ENCODE measurements at places on chromosomes 7 and 10.

GRCh38 chr7:1883834-1884582 is 213.9 kb downstream of the ELFN1 start:
- peak; percentile 86 for DNase-seq

DNA sequence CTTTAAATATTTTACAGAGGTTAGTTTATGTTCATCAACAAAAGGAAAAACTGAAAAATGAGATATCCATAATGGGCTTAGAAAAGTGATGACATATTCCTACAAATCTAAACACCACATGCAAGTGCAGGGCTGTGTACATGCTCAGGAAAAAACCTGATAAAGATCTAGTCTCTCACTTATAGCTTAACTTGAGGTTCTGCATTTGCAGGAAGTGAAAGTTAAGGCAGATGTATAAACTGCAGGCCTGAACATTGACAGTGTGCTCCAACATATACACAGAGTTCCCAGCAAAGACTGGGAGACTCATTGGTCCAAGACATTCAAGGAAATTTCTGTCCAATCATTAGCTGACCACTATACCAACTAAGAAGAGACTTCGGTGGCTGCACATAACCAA is 63.8 kb upstream of the RET start:
- DNase-seq = no peak

DNA sequence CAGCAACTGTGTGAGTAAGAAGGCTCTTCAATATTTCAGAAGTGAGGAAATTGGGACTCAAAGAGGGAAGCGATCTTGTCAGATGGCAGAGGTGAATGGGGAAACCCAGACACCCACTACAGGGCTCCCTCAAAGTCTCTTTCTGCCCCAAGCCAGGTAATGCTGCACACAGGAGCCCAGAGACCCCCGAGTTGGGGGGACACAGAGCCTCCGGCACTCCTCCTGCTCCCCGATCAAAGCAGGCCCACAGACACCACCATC is 139.4 kb downstream of the TNS3 start:
- no peak for DNase-seq

DNA sequence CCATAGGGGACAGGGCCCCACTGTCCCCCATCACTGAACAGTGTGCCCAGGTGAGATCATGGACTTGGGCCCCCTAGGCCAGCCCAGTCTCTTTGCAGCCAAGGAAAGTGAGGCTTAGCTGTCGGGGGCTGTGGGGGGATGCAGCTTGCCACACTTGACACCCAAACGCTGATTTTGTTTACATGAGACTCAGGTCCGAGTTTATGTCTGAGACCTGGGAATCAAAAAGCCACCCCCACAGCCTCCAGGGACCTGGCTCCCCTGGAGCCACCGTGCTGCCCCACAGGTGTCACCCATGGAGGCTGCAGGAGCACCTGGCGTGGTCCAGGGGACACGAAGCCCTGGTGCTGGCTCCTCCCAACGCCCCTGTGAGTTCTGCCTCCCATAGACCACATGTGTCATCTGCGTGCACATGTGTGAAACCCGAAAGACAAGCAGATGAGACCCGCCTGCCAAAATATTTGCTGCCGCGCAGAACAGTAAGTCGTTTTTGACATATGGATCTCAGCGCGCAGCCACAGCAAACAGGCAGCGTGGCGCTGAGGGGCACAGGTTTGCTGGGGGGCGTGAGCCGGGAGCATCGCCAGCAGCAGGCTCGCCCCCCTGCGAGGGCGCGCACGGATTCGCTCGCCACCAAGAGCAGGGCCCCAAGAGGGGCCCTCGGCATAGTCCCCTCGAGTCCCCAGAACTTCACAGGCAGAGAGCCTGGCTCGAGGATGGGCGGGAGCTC is 112.3 kb downstream of the LHPP start:
- peak; percentile 59 for DNase-seq

DNA sequence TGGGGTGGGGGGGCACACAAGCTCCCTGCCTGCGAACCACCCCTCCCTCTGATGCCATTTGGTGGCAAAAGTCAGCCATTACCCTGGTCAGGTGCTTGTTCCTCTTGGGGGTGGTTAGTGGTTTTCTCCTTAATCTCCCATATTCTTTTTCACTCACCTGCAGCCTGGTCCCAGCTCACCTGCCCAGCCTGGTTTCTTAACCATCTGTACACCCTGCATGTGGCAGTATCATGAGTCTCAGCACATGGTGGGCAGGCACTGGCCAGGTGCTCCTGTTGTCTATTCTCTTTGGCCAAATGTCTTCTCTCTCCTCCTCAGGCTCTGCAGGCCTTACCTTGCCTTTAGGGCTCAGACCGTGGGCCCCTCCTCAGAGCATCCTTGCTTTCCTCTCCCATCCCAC is 30.5 kb downstream of the OGDH start:
- no peak for DNase-seq

GRCh38 chr7:74598558-74598957 is 59.0 kb upstream of the GTF2I start:
- DNase-seq = no peak

- no peak for DNase-seq
These were observed 20.5 kb downstream of the SPAG6 start for GRCh38 chr10:22365644-22366434.

DNA sequence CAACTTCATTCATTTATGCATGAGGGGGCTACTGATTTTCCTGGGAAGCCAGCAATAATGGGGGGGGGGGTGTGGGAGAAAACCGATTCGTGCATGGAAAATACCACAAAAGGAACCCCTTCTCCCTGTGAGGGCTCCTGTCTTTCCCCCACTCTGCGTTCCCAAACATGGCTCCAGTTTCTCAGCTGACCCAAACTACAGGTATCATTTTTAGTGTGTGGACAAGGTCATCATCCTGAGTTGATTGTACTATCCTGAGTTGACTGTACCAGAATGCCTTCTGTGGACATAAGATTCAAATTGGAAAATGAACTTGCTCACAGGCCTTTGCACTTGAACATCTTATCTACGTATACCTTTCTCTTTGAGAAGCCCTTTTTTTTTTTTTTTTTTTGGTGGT is 49.9 kb downstream of the ZRANB1 start:
- DNase-seq = no peak

GRCh38 chr7:130560972-130561371 is 69.1 kb downstream of the MEST start:
- no peak for DNase-seq

DNA sequence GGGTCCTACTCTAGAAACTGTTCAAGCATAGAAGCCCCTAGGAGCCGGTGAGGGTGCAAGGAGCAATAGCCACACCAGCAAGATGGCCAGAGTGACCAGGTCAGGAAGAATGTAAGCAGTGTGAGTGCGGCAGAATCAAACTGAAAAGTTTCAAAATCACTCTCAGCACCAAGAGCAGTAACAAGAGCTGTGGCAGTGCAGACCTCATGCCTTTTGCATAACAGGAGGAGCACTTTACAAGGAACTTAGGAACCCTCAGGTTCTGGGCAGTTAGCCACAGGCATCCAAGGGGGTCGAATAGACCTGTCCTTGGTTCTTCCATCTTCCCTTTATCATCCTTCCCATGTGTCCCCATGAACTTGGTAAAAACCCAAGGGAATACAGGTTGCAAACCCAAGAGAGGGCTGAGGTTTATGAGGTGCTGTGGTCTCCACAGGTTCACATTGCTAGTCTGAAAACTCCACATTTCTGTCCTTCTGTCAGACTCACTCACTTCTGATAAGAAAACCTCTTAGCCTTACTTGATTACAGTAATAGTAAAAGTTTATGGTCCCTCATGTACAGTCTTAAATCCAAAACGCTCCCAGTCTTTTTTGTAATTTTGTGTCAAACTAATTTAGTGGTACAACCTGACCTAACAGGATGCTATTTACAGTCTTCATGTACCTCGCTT is 78.4 kb downstream of the PON1 start:
- DNase-seq = no peak

DNA sequence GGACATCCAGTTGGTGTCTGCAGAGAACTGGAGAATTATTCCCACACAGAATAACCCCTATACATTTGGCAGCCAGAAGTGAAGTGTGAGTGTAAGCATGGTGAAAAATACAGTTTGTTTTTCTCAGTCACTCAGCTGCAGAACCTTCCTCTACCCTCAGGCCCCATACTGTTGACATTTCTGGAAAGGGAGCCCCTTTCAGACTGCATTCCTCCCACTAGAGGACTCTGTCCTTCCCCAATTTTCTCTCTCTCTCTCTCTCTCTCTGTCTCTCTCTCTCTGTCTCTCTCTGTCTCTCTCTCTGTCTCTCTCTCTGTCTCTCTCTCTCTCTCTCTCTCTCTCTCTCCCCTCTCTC is 86.8 kb upstream of the STEAP1B start:
- DNase-seq = no peak

DNA sequence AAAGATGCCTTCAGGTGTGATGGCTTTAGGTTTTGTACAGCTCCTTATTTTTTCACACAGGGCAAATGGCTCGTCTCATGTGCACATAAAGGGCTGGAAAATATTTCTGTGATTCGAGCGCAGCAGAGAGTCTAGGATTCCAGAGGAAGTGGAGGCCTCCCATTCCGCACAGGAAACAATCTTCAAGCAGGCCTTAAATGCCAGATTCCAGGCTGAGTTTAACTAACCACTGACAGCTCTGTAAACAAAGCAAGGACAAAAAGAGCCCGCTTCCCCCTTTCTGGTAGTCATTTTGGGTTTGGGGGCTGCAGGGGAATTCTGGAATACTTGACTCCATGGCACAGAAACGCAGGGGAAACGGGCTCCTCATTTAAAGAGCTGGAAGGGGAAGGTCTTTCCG is 87.2 kb downstream of the CALD1 start:
- DNase-seq = no peak

DNA sequence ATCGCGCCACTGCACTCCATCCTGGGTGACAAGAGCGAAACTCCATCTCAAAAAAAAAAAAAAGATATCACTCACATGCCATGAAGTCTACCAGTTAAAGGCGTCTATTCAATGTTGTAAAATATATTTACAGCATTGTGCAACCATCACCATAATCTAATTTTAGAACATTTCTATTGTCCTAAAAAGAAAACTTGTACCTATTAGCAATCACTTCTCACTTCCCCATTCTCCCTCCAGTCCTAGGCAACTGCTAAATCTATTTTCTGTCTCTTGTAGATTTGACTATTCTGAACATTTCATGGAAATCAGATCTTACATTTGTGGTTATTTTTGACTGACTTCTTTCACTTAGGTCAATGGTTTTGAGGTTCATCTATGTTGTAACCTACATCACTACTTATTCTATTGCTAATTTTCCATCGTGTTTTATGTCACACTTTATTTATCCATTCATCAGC is 25.2 kb upstream of the OTUD1 start:
- no peak for DNase-seq

DNA sequence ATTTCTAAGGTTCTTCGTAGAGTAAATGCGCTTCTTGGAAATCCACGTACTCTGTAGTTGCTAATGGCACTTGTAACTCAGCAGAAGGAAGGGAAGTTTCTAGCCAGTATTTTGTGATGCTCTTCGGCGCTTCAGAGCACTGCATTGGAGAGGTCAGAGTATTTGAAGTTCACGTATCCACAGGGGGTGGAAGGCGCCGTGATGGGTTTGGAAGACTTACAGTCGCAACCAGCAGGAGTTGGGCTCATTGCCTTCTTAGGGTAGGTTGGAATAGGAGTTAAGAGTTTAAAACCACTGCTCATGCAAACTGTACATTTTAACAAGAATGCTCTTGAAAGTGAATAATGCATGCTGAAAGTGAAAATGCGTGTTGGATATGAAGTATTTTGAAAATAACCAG is 49.1 kb downstream of the SHH start:
- no peak for DNase-seq

- no peak for DNase-seq
These were observed 106.7 kb upstream of the INSYN2A start for GRCh38 chr10:127303105-127303504.

DNA sequence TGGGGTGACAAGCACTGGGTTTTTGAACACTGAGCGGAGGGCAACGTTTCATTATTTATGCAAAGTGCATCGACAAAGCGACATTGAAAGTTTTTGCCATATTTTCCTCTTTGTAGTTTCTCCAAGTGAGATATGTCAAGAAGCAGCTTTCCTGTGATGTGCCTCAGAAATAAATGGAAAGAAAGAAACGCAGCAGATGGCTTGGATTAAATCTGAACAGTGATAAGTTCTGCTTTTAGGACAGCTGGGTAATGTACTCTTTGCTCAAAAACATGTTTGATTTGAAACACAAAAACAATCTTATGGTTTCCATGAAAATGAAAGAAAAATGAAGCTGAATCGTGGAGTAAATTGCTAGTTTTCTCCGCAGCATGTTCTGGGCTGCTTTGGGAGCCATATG is 166.3 kb downstream of the PTPRN2 start:
- no peak for DNase-seq

- DNase-seq = no peak
These were observed 110.7 kb downstream of the RALA start for GRCh38 chr7:39733881-39734632.

DNA sequence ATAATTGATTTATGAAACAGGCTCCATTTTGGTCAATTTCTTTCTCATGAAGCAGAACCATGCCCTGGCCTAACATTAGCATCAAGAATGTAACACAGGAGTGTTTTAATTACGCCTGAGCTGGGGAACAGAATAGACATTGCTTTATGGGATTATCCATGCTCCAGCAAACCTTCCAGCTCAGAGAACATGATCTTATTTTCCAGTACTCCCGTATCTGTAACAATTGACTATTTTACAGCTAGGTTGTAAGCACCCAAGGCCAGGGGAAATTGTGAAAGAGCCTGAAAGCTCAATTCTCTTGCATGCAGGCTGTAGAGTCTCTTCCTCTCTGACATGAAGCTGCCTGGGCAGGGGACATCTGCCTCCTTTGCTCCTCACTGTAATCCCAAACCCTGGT is 30.8 kb upstream of the CRYGN start:
- no peak for DNase-seq
